ENCODE measurements at places on chromosomes 3 and 15.

- no peak for DNase-seq
These were observed 427.5 kb upstream of the ALCAM start for GRCh38 chr3:104939196-104939595.

DNA sequence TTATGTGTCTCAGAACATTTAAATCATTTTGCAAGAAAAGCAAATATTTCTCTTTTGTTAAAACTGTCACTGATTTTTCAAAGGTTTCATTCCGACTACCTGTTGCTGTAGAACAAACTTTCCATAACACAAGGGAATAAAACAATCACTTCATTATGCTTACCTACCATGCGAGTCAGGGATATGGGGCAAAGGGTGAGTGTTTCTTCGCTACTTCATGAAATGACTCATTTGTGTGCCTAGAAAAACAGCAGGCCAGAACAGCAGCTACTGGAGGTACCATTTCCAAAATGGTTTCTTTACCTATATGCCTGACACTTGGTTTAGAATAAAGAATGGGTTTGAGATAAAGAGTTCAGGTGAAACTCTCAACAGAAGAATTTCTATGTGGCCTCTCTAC lies 712.5 kb downstream of the PLOD2 start:
- DNase-seq: no peak

DNA sequence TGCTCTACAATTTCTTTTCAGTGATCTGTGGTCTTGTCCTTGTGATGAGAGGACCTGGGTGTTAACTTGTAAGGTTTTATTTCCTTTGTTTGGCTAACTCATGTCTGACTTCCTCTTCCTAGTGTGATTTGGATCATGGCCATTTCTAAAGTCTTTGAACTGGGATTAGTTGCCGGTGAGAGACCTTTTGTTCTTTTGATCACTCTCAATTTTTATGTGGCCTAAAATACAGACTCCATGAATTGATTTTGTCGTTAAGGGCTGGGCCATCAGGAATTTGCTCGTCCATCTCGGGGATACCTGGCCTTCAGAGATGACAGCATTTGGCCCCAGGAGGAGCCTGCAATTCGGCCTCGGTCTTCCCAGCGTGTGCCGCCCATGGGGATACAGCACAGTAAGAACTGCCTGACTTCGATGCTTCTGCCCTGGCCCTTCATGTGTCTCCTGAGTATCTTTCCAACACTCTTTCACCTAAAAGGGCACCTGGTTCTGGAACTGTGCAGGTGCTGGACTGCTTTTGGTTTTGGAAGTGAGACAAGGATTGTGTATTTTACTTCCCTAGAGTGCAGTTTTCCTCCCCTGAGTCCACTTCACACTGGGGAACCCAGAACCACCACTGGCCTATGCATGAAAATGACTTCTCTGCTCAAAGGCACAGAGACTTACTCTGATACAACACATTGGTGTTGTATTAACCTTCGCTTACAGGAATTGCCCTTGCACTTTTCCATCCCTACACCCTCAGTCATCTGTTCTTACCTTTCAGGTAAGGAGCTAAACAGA lies 13.1 kb upstream of the LRRC2 start:
- DNase-seq: no peak

- DNase-seq: no peak
These were observed 596.9 kb upstream of the ARPP21 start for GRCh38 chr3:35042210-35042991.

DNA sequence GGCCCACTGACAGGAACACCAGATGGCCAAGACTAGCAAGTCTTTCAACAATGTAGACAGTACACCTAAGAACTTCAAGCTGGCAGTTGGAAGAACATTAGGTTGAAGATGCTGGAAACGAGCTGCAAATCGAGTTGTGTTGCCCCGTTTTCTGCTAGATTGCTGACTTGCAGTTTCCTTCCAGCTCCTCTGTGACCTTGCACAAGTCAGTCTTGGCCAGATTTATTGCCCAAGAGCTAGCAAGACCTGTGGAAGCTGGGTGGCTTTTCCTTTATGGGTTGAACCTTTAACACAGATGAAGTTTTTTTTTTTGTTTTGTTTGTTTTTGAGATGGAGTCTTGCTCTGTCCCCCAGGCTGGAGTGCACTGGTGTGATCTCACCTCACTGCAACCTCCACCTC lies 2.9 kb upstream of the RBM6 start:
- no peak for DNase-seq

- no peak for DNase-seq
These were observed 2.4 kb upstream of the PRKCI start for GRCh38 chr3:170219850-170220249.

DNA sequence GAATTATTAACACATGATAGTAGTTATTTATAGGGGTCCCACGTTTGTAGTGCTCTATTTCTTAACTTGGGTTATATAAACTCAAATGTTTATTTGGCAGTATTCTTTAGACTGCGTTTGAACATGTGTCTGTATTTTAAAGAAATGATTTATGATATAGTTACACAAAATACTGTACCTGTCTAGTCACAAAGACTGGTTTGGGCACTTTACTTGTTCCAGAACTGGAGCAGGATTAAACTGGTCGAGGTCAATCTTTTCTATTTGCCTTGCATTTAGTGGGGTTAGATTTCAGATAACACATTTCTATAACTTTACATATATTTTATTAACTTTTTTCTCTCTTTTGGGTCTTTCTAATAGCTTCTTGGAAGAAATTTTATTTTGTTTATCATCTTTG lies 39.5 kb downstream of the HACD3 start:
- DNase-seq: no peak

DNA sequence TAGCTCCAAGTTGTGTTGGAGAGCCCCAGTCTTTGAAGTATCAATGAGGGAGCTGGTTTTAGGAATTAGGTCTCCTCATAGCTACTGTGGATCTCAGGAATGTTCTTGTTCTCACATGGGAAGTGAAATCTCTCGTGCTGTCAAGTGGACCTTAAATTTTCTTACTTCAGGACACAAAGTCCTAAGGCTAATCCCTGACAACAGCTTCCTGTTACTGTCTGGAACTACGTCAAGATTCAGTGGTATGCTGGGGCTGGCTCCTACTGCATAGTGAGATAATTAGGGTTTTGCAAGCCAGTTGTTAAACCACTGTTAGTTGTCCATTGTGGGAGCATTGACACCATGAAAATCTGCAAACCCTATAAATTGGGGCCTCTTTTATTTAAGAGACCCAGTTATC lies 22.8 kb downstream of the MESP1 start:
- no peak for DNase-seq

DNA sequence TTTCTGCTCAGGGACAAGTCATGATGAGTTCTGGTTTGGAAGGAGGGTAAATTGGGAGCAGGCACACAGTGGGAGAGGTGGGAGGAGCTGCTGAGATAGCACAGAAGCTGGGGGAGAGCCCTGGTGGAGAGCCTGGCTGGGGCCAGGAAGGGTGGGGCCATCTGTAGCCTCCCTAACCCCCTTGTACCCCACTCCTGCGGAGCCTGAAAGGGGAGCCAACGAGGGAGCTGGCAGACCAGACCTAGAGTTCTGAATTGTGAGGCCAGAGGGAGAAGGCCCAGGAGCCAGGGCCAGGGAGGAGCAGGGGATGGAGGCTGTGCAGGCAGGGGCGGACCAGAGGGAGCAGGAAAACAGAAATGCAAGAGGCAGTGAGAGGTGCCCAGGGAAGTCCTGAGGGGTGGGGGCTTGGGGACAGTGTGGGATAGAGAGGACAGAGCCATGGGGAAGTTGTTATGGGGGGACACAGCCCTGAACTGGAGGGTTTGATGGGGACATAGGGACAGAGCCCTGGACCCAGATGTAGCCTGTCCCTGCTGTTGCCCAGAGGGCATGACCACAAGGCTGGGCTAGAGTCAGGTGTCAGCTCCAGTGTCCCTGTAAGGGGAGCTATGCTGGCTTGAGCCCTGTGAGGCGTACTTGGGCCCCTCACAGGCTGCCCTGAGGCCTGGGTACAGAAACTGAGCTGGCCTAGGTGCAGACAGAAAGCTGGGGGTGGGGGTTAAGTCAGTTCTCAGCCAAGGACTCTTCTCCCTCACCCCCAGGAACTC lies 1.2 kb downstream of the TMIE start:
- no peak for DNase-seq

DNA sequence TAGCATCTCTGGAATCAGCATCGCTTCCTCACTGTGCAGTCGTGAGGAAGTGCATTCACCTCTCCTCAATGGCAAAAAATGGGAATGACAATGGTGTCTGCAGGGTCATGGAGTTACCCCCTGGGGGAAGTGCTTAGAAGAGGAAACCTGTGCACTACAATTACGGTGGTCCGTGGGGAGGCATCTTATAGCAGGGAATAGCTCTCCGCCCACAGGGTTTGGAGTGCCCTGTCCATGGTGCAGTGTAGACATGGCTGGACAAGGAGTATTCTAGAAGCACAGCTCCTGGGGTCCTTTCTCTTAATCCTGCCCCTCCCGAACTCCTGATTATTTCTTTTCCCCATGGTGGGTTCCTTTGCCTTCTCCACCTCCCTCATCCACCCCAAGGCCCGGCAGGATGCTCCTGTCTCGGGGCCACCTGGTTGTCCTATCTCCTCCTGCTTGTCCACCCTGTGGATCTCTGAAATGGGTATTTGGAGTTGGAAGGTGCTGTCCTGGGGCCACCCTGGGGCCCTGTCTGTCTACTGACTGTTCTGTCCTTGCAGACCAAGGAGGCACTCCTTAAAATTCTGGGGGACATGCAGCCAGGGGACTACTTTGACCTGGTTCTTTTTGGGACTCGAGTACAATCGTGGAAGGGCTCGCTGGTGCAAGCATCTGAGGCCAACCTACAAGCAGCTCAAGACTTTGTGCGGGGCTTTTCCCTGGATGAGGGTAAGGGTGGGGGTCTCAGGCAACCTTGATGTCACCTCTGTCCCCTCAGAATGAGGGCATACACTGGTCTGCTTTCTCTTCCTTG lies 5.2 kb downstream of the ITIH1 start:
- DNase-seq: no peak

DNA sequence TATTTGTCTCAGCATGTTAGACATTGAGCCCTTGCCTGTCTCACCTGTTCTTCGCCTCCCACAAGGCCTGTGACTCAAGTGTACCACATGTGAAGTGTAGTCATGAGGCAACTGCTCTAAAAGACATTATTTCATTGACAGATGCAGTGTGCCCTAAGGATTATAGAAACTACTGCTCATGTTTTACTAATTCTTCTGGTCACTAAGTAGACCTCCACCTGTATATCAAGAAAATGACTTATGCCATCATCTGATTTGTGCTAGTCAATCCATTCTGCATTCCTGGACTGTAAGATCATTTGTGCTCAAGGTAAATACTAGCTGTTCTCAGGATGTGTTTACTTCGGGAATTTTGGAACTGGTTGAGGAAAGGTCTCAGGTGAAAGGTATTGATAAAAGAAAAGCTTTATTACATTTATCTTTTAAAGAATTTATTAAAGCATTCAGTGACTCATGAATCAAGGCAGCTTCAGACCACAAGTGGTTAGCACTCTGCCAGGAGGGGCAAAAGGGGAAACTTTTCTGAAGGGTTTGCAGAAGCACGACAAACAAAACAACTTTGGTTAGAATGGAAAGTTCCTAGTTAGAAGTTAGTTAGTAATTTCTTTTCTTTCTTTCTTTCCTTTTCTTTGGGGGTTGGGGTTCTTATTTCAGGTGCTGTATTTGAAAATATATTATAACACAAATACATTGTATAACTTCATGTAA lies 465.3 kb upstream of the CBLB start:
- peak; percentile 35 for DNase-seq

- no peak for DNase-seq
These were observed 9.2 kb downstream of the POC1A start for GRCh38 chr3:52144796-52145735.

DNA sequence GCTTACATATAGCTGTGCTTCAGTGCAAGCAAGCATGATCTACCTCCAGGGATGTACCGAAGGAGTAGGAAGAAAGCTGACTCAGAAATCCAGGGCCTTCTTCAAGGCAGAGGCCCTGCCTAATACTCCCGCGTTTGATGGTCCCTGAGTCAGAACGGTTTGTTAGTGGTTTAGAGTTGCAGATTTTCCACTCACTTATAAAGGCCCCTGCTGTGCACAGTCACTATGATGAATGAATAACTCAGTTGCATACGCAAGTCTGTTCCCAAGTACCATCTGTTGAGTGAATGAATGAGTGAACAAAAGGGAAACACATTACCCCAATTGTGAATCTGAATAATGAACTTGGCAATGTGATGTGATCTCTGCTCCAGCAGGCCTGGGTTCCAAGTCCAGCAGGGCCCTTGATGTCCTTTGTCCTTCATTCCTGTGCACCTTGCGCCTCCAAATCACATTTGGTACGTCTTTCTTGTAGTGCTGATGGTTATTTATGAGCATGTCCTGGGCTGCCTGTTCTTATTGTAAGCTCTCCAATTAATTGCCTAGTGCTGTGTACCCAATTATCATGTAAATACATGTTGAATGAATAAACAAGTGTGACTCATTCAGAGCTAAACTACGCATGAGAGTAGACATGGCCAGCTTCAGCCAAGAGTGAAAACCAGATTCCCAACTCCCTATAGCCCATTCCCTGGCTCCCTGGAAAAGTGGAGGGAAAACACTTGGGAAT lies 85.3 kb upstream of the LIMD1 start:
- no peak for DNase-seq

DNA sequence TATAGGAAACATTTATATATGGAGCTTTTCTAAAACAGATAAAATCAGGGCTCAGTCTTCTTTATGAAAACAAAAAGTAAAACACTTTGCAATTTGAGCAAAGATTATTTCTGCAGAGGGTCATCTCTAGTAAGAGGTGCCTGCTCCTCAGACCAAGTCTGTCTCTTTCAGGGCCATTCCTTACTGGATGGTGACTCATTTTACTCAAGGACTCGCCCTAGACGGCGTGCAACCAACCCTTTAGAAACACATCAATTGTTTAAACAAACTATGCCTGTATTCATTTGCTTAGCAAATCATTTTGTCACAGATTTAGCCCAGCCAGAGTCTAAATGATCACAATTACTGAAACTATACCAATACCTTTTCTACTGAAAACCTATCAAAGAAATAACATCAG lies 242.8 kb upstream of the ICE2 start:
- no peak for DNase-seq

DNA sequence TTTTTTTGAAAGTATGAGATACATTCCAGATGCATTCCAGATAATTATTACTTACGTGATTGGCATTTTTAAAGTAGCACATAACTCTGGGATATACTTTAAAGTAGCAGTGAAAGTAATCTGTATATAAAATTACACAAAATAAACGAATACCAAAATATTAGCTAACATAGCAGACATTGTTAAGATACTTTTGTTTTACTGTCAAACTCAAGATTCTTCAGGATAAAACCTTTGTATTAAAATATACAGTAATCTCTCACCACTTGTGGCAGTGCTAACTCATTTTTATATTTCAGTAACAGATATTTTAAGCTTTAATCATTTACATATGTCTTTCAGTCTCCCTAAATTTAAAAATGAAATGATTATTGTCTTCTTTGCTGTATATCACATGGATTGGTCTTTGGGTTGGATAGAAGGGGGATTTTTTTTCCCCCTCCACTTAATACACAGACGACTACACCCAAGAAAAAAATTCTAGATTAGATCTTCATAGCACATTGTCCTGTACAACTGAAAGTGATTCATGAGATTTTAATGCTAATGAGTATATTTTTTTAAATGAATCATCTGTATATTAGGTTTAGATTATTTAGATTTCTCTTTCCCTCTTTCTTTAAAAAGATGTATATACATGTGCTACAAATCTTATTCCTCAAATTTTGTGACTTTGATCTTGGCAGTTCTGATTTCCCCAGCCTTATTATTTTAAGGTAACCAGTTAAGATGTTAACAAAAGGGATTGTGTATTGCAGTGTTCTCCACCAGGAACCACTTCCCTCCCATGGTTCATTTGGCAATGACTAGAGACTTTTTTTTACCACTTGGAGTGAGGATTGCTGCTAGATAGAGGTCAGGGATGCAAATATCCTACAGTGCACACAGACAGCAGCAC lies 24.5 kb upstream of the EBLN2 start:
- no peak for DNase-seq

GRCh38 chr3:119408243-119408950 lies 55.0 kb downstream of the TMEM39A start:
- DNase-seq: no peak

Measured in stimulated activated CD8-positive, alpha-beta memory T cell treated with anti-CD3 and anti-CD28 coated beads, Interleukin-4, amount 100 ng/mL, for 24 hours (primary cell).